ENCODE measurements at places on chromosomes 5 and 9.

DNA sequence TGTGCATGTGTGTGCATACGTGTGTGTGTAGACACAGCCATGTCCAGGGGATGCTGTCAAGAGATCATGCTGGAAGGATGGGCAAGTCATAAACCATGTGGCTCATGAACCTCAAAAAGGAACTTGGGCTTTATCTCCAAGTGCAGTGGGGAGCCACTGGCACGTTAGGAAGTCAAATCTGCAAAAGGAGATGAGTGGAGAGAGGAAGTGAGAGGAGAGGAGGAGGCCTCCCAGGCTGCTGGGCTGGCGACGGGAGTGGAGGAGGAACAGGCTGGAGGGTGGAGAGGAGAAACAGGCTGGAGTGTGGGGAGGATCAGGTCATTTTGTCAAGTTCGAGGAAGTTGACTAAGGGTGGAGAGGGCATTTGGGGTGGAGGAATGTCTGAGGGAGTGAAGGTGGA, 29.2 kb upstream of the TIFAB start:
- peak; percentile 73 for DNase-seq

DNA sequence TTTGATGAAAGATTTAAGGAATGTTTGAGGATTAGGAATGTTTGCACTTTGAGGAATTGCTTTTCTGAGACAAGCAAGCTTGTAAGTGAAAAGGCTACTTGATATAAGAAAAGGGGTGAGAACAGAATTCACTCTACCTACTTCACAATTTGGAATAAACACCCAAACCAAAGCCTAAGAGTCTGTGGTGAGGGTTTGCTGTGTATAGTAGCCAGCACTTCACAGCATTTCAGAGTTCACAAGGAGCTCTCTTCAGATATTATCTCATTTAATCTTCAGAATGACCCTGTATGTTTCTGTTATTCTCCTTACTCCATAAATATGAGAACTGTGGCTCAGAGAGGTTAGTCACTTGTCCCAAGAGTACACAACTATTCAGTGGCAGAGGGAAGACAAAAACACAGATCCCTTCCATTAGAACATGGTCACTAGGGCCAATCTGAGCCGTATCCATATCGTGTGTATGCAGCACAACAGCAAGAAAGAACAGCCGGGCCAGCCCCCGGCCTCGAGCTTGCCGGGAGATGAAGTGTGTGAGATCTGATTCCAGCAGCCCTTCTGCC, 92.4 kb downstream of the FRMD3 start:
- DNase-seq: no peak

GRCh38 chr5:143536364-143536763, 132.9 kb upstream of the NR3C1 start:
- DNase-seq: no peak

- no peak for DNase-seq
Observed at GRCh38 chr9:133700819-133701320, 37.3 kb downstream of the SARDH start.

DNA sequence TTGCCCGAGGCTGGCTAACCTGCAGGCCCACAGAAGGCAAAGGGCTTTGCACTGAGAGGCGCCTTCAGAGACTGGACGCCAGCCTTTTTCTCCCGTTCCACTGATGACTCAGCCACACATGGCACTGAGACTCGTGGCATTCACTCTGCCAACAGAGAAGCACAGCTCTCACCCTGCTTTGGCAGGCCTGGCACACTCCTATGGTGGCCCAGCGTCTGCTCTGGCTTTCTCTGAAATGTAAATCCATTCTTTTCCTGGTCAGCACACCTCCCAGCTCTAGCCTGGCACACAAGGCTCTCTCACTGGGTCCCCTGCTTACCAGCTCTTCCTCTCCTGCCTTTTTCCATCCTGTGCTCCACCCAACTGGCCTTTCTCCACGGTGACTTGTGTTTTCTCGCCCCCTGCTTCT, 5.9 kb upstream of the MELK start:
- DNase-seq: no peak

- peak; percentile 70 for DNase-seq
Observed at GRCh38 chr9:127586537-127586936, 25.5 kb upstream of the STXBP1 start.

GRCh38 chr9:99057665-99058625, 47.0 kb upstream of the TGFBR1 start:
- DNase-seq: peak; percentile 91

- DNase-seq: no peak
Observed at GRCh38 chr9:69236188-69236587, 62.1 kb downstream of the TJP2 start.

DNA sequence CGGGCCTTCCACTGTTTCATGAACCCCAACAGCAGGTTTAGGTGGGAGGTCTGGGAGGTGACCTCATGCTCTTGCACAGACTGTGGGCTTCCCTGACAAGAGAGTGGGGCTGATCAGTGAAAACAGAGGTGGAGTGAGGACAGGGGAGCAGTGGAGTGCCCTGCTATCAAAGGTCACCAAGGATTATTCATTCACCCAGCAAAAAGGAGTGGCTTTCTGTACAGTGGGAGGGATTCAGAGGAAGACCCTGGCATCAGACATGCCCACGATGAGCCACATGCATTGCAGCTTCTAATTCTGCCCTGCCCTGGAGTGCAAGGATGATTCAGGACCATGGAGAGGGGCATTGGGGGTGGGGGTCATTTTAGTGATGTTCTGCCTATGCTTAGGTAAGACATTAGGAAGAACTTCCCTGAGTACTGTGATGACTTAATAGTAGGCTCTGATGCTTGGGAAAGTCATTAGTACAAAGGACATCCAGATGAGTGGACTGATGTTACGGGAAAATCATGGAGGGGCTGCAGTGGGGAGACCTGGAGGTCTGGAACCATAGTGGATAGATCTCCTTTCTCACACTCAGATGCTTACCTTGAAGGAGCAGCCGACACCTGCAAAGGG, 12.8 kb downstream of the TRAF1 start:
- no peak for DNase-seq

GRCh38 chr5:84794486-84795035, 409.9 kb upstream of the EDIL3 start:
- no peak for DNase-seq

DNA sequence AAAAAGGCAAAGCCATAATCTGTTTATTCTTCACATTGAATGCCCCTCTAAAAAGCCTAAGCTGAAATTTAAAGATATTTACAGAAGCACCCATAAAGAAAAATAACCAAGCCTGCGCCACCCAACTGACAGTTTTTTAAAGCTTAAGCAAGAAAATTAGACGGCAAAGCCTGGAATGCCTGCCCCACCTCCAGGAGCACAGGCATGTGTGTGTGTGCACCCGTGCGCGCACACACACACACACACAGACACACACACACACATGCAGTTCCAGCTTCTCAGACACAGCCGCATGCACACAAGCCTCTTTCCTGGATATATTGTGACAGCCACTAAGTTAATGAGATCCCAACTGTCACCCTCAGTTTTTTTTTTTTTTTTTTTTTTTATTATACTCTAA, 88.2 kb downstream of the FRMD3 start:
- no peak for DNase-seq

DNA sequence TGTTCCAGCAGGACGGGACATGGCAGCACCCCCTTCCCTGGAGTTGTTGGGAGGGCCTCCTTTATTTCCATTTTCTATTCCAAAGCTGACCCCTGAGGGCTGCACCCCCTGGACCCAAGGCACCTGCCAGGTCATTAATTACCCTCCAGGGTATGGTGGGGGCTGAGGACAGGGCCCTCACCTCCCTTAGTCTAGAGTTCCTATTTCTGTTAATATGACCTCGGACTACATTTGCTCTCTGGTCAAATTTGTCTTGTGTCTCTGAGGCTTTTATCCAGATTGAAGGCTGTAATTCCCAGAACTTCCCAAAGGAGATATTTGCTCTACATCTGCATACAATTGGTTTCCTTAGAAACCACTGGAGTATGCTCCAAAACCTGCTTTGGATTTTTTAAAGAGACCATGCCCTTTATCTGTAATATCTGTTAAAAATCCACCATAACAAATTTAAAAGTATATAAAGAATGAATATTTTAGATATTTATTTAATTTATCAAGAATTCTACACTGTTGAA, 16.8 kb downstream of the PHF2 start:
- no peak for DNase-seq

- DNase-seq: peak; percentile 49
Observed at GRCh38 chr9:1009101-1009707, 32.7 kb downstream of the DMRT3 start.

- no peak for DNase-seq
Observed at GRCh38 chr9:75186767-75187380, 98.6 kb downstream of the OSTF1 start.

GRCh38 chr5:1985781-1986180, 103.1 kb upstream of the IRX4 start:
- no peak for DNase-seq

GRCh38 chr9:545480-545879, 296.0 kb upstream of the DMRT1 start:
- no peak for DNase-seq

- DNase-seq: no peak
Observed at GRCh38 chr5:60598424-60598823, 101.5 kb downstream of the DEPDC1B start.

DNA sequence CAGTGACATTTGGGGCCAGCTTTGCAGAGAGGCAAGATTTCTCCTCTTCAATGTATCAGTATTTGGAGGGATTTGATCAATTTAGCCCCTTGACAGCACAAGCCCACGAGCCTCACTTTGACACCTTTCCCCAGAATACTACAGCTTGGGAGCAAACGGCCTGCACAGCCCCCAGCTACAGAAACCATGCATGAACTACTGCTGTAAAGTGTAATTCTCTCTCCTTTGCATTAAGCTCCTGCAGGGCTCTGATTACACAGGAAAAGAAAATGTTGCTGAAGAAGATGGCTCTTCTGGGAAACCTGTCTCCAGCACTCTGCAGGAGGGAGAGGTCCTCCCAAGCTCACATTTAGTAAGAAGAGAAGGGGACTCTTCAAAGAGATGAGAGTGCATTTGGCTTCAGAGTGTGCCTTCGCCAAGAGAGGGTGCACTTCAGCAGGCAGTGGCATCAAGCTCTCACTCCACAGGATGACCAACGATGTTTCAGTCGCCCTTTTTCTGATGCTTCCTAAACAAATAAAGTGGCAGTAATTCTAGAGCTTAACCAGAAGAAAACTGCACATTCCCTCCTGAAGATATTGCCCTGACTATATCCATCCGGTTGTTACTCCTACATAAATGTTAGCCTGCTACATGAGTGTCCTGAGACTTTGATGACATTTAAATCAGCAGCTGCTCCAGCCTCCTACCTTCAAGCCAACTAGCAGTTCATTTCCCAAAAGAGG, 272.2 kb downstream of the AUH start:
- peak; percentile 56 for DNase-seq

- DNase-seq: no peak
Observed at GRCh38 chr9:25427290-25427689, 251.0 kb downstream of the TUSC1 start.

GRCh38 chr9:80792726-80793125, 896.6 kb downstream of the TLE1 start:
- no peak for DNase-seq

DNA sequence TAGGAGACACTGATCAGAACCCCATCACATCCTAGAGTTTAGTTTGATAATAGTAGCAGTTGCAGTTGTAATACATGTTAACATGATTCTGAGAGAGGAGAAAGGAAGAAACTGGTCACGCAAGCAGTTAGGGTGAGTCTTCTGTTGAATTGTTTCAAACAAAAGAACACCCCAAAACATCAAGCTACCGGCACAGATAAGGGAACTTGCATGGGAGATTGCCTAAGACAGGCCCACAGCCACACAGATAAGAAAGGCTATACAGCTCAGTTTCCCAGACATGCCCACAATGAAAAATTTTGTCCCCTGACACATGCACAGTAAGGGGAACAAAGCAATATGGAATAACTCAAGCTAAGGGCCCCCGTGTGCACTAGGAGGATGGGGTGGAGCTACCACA, 15.9 kb downstream of the HSPB3 start:
- no peak for DNase-seq

GRCh38 chr9:104836767-104837166, 72.8 kb downstream of the NIPSNAP3B start:
- no peak for DNase-seq

- DNase-seq: no peak
Observed at GRCh38 chr9:114116126-114116747, 17.1 kb upstream of the KIF12 start.

DNA sequence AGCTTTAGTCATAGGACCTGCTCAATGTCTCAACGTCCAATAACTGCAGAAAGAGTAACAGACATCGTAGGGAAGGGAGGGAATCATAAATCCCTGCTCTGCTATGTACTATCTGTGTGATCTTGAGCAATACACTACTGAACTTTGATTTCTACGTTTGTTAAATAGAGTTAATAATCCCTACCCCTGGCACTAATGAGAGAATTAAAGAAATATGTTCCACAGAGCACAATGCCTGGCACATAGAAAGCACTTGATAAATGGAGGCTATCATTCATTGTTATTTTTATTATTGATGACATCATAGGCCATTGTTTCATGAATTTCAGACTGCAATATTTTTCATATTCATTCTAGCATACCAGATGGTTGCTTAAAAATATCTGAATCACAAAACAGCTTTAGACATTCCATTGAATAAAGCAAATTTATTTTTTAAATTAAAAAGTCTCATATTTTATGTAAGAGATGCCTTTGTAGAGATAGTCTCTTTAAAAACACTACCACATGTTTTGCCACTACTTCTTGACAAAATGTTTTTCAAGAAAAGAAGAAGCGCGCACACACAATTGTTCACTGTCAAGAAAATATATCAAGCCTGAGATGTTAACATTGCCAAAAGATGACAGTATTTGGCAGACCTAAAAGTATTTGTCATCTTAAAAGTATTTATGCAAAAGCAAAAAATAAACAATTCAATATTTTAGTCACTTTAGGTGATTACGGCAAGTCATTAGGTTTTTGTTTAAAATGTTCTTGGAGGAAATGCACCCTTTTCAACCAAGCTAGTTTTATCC, 108.5 kb downstream of the EBF1 start:
- DNase-seq: no peak

- no peak for DNase-seq
Observed at GRCh38 chr5:100828071-100828897, 74.8 kb downstream of the ST8SIA4 start.

GRCh38 chr5:164742025-164742424, 1236.6 kb downstream of the MAT2B start:
- no peak for DNase-seq

DNA sequence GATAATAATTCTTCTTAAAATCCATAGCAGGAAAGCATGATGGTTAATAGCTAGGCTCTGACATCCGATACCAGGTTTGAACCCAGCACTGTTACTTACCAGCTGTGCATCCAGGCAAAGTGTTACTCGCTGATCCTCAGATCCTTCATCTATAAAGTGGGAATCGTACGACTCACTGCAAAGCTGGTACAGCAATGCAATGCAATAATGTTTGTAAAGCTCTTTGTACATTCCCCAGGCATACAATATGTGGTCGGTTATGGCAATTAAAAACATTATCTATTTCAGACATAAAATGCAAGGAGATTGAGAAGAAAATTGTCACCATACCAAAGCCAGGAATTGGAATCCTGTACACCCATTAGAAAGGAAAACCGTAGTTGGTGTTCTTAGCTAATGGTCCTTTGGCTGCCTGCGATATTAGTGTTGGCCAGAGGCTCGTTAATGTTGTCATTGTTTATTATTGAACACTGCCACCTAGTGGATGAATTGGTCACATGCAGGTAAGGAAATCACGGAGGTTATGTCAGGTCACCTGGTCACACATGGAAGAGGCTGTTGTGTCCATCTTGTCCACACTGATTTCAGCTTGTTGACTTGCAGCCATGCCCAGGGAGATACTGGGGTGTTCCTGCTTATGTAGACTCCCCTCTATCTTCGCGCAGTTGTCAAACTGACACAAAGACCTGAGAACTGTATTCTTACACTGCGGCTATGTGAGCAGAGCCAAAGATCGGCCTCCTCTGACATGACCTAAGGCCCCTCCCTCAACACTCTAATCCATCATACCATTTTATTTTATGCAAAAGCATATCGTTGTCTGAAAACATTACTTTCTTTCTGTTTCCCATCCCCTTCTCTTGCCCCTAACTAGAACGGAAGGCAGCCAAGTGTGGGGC, 87.5 kb upstream of the PPP2R2B start:
- DNase-seq: peak; percentile 60

Data from HL-60 (cell line).